Esophagus squamous epithelium (tissue), 5 donors: ENCODE measurements at places on chromosomes 5 and 9. TPM values are rescaled to one million over a fixed set of nuclear protein-coding genes. Genes with fewer than 3 reads are reported as not detected.

Gene PDCD1LG2
- total RNA-seq, result 0.26 TPM

Gene MCIDAS
- not detected for total RNA-seq

GRCh38 chr5:171441246-171441791, 21.9 kb downstream of the FGF18 start:
- H3K36me3 ChIP-seq, result no peaks in the 10 kb centered on the region
- no peaks in the 10 kb centered on the region for H3K27me3 ChIP-seq

DNA sequence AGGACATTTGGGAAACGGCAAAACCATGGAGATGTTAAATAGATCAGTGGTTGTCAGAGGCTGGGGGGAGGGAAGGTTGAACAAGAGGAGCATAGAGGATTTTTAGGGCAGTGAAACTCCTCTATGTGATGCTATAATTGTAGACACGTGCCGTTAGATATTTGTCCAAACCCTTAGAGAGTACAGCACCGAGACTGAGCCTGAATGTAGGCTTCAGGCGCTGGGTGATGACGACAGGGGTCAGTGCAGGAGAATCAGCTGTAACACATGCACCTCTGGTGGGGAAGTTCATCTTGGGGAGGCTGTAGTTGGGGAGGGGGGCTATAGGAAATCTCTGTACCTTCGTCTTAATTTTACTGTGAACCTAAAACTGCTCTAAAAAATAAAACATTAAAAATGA, 22.2 kb upstream of the CLPTM1L start:
- H3K4me1 ChIP-seq, result no peaks in the 10 kb centered on the region
- peaks cover 78% of the 10 kb centered on the region for H3K27me3 ChIP-seq
- H3K36me3 ChIP-seq, result no peaks in the 10 kb centered on the region
- H3K27ac ChIP-seq, result no peak overlapping the region
- no peak for DNase-seq

GRCh38 chr5:312845-313244, 8.7 kb upstream of the AHRR start:
- no peak overlapping the region for H3K27ac ChIP-seq
- H3K4me3 ChIP-seq, result no peak overlapping the region
- DNase-seq, result no peak
- H3K27me3 ChIP-seq, result no peaks in the 10 kb centered on the region
- H3K4me1 ChIP-seq, result no peaks in the 10 kb centered on the region

DNA sequence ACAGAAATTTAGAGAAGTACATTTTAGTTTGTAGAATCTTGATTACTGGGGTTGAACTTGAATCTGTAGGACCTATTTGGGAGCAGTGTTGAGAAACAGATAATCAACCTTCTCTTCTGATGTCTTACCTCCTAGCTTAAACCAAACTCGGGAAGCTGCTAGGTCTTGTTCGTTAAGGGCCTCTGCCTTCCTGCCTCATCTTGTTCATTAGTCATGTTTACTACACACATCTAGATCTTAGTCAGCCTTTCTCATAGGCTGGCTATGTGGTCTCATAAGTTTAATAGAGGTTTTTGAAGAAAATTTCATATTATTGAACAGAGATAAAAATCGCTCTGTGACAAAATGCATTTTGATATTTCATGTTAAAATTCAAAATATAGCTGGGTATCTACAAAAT, 331.0 kb upstream of the EDIL3 start:
- no peak for DNase-seq
- H3K4me1 ChIP-seq, result no peaks in the 10 kb centered on the region
- no peaks in the 10 kb centered on the region for H3K36me3 ChIP-seq
- H3K4me3 ChIP-seq, result no peak overlapping the region
- H3K27me3 ChIP-seq, result no peaks in the 10 kb centered on the region

DNA sequence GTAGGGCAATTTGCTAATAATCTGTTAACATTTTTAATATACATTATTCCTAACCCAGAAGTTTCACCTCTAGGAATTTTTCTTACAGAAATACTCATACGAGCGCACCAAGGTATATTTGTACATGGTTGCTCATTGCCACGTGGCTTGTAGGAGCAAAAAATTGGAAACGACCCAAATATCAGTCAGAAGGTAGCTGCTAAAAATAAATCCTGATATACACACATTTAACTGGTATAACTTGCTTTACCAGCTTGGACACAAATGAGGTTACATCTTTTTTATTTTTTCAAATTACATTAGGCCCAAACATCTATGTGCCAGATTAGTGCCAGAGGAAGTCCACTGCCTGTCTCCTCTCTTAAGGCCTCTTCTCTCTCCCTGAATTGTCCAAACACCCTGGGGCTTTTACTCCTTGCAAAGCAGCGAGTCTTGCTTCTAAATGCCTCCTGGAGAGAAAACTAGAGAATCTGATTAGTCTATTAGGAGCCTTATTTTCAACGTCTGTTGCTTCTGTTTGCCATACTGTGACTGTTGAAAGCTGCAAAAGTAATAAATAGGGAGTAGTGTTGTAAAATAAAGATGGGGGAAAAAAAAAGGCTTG, 92.0 kb upstream of the SSBP2 start:
- peak overlapping the region; percentile 44 for H3K27ac ChIP-seq
- DNase-seq, result no peak
- no peak overlapping the region for H3K4me3 ChIP-seq
- no peaks in the 10 kb centered on the region for H3K4me1 ChIP-seq

DNA sequence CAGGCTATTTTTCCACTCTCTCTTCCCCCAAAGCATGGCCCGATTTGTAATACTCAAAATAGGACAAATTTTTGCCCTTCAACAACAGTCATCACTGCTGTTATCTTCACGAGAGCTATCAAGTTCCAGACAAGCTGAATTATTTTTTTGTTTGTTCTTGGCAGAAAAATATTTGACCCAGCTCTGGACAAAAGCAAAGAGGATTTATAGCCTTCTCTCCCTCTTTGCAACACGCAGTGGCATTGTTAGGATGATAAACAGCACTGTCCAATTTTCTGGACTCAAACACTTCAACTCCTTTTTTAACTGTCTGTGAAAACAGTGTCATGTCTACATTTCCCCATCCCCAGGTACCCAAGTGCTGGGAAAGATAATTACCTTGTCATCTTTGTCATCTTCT, 160.3 kb downstream of the SLF1 start:
- DNase-seq, result no peak
- H3K4me1 ChIP-seq, result no peaks in the 10 kb centered on the region
- H3K4me3 ChIP-seq, result no peak overlapping the region
- peaks cover 3% of the 10 kb centered on the region for H3K27me3 ChIP-seq

DNA sequence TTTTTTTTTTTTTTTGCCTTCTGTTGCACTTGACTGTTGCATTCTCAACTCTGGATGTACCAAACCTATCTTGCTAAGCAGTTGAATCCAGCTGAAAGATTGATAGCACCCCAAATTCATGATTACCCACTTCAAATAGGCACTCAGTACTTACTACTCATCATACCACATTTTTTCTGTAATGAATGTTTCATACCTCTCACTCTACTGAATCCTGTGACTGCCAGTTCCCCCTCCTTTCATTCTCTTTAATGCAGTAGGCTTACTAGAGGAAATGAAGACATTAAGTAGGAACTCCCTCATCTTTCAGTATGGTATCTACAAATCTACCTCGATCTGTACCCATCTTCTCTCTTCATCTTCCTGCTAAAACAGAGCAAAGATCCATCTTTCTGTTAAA, 6.8 kb downstream of the INVS start:
- peaks cover 45% of the 10 kb centered on the region for H3K36me3 ChIP-seq
- peaks cover 4% of the 10 kb centered on the region for H3K4me1 ChIP-seq
- H3K4me3 ChIP-seq, result no peak overlapping the region
- no peak overlapping the region for H3K27ac ChIP-seq

DNA sequence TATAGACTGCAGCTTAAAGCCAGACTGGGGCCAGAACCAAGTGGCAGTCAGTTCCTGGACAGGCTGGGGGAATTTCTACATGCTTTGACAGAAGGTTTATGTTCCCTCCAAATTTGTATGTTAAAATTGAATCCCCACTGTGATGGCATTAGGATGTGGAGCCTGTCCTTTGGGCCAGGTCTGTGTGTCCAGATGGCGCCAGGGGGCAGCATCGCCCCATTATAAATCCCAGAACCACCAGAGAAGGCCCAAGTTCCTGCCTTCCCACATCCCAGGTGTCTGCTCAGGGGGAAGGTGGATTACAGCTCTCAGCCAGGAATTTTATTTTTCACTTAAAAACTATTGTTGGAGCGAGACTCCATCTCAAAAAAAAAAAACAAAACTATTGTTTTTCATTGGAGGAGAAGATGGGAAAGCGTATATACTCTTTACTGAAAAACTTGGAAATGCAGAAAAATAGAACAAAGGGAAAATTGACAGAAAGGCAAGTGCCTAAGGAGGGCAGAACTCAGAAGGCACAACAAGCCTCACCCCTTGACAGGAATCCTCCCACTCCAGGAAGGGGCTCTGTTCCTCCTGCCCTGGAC, 5.0 kb downstream of the IL3 start:
- H3K27ac ChIP-seq, result no peak overlapping the region
- no peaks in the 10 kb centered on the region for H3K36me3 ChIP-seq
- DNase-seq, result no peak
- no peak overlapping the region for H3K4me3 ChIP-seq
- H3K4me1 ChIP-seq, result no peaks in the 10 kb centered on the region
- no peaks in the 10 kb centered on the region for H3K27me3 ChIP-seq

DNA sequence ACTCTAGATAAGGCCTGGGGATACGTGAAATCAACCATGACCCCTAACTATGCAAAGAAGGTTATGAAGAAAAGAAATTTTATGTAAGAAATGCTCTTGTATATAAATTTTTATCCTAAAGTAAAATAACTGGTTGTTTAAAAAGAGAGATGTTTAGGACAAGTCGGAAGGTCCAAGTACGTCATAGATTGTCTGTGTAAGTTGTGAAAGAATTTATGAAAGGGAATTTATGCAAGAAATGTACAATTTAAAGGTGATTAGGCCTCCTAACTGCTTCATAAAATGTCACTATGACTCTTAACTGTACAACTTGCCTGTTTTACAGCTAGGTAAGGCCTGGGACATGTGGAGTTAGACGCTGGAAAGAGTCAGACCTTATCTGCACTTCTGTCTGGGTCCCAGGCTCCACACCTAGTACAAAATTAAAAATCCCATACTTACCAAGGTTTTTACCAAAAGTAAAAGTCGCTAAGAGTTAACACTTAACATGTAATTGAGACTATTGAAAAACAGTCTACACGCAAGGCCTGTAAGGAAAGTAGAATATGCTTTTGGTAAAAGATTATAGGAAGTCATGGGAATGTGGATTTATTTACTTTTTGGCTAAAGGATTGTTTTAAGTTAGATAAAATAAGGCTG, 77.4 kb downstream of the KIAA0825 start:
- H3K27ac ChIP-seq, result no peak overlapping the region
- H3K4me1 ChIP-seq, result no peaks in the 10 kb centered on the region
- H3K36me3 ChIP-seq, result no peaks in the 10 kb centered on the region
- no peak for DNase-seq

DNA sequence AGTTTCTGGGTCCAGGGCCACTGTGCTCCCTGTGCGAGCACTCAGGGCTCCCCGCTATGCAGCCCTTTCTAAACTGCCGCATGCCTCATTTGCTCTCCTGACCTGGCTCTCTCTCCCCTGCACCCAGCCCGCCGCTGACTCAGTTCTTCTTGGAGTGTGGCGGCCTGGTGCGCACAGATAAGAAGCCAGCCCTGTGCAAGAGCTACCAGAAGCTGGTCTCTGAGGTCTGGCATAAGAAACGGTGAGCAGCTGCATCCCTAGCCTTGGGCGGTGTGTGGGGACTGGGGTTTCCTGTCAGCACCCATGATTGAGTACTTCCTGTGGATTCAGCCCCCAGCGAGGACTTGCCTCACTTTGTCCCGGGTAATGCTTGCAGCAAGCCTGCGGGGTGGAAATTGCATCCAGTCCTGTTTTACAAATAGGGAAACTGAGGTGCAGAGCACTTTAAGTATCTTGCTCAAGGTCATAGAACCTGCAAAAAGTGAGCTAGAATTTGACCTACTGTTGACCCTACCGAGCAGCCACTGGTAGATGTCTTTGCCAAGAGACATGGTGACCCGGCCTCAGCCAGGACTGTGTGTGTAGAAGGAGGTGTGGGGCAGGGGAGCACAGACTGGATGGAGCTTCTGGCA, 27.9 kb downstream of the USP20 start:
- no peak overlapping the region for H3K27ac ChIP-seq
- no peaks in the 10 kb centered on the region for H3K27me3 ChIP-seq
- DNase-seq, result no peak
- H3K4me1 ChIP-seq, result no peaks in the 10 kb centered on the region
- H3K36me3 ChIP-seq, result peaks cover 12% of the 10 kb centered on the region
